Body of pancreas (tissue), 4 donors: ENCODE measurements at places on chromosomes 13 and 19. TPM values are rescaled to one million over a fixed set of nuclear protein-coding genes. Genes with fewer than 3 reads are reported as not detected.

DNA sequence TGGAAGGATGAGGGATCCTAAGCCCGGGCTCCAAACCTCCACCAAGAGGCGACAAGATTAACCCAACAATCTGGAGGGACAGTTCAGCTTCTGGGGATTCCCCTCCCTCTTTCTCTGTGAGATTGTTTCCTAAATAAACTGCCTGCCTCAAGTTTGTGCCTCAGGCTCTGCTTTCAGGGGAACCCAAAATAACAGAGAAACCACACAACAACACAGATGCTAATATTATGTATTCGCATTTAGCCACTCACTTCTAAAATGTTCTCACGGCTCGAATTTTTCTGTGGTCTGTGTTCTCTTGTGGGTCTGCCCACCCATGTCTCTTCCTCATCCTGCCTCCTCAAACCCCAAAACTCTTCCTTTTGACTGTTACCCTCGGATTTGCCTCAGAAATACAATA is 1381.1 kb upstream of the SLC10A2 start:
- no peak overlapping the region for H3K27ac ChIP-seq
- H3K27me3 ChIP-seq: no peaks in the 10 kb centered on the region

- peaks cover 55% of the 10 kb centered on the region for H3K4me1 ChIP-seq
- H3K36me3 ChIP-seq: no peaks in the 10 kb centered on the region
- DNase-seq: peak; percentile 58
- no peaks in the 10 kb centered on the region for H3K27me3 ChIP-seq
- H3K27ac ChIP-seq: no peak overlapping the region
These were observed 27.6 kb downstream of the DNAJC3 start for GRCh38 chr13:95704510-95704909.

GRCh38 chr19:9014803-9015202 is 4.6 kb upstream of the MUC16 start:
- DNase-seq: no peak
- H3K4me1 ChIP-seq: no peaks in the 10 kb centered on the region
- no peak overlapping the region for H3K27ac ChIP-seq
- no peaks in the 10 kb centered on the region for H3K36me3 ChIP-seq
- no peaks in the 10 kb centered on the region for H3K27me3 ChIP-seq
- no peak overlapping the region for H3K4me3 ChIP-seq

The DCT gene
- 0.33 TPM for total RNA-seq

- H3K4me1 ChIP-seq: no peaks in the 10 kb centered on the region
- no peak overlapping the region for H3K4me3 ChIP-seq
- H3K27ac ChIP-seq: no peak overlapping the region
- H3K36me3 ChIP-seq: no peaks in the 10 kb centered on the region
- DNase-seq: no peak
These were observed 147.5 kb downstream of the CYSLTR2 start for GRCh38 chr13:48801255-48801654.

GRCh38 chr13:85509512-85509911 is 289.7 kb downstream of the SLITRK6 start:
- H3K27ac ChIP-seq: no peak overlapping the region
- no peaks in the 10 kb centered on the region for H3K36me3 ChIP-seq
- peaks cover 25% of the 10 kb centered on the region for H3K4me1 ChIP-seq
- H3K4me3 ChIP-seq: no peak overlapping the region
- no peaks in the 10 kb centered on the region for H3K27me3 ChIP-seq
- DNase-seq: no peak

- H3K4me3 ChIP-seq: no peak overlapping the region
- H3K4me1 ChIP-seq: no peaks in the 10 kb centered on the region
- no peaks in the 10 kb centered on the region for H3K27me3 ChIP-seq
- no peak overlapping the region for H3K27ac ChIP-seq
These were observed 3.6 kb upstream of the KCNN4 start for GRCh38 chr19:43784241-43784980.

DNA sequence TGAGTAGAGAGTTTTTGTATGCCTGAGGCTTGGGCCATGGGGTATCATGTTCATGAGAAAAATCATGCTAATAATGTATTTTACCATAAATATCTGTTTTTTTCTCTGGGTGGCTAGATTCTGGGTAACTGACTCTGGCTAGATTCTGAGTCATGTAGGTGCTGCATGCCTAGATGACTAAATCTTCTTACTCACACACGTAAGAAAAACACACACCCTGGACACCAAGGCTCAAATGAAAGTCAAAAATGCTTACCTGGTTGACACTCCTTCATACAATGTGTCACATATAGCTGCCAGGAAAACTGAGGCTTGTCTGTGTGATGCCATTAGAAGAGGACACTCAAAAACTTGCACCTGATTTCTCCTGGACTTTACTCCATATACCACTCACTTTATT is 597.4 kb upstream of the SLITRK1 start:
- DNase-seq: no peak
- no peak overlapping the region for H3K27ac ChIP-seq
- H3K36me3 ChIP-seq: no peaks in the 10 kb centered on the region
- H3K4me3 ChIP-seq: no peak overlapping the region
- H3K4me1 ChIP-seq: no peaks in the 10 kb centered on the region
- H3K27me3 ChIP-seq: no peaks in the 10 kb centered on the region
